ENCODE measurements at places on chromosomes 16 and 17.

DNA sequence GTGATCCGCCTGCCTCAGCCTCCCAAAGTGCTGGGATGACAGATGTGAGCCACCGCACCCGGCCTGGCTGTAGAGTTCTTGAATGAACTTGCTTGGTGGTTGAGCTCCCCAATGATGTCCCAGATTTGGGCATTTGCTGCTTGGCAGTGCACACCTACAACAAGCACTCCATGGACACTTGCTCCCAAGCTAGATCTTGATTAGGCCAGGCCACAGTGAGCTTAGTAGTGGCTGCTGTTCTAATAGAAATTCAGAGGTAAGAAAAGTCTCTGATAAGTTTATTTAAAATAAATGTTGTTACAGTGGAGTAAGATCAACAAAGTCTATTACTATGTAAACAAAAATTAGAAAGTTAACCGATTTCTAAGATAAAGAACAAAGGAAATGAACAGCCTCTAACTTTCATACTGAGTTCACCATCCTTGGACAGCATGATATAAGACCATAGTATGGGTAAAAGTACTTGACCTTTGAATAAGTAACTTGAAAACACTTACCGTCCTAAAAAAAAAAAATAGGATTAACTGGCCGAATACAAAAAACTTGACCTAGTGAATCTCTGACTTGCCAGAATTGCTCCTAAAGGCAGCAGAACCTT is 951 bp downstream of the TMED6 start:
- no peak for DNase-seq

DNA sequence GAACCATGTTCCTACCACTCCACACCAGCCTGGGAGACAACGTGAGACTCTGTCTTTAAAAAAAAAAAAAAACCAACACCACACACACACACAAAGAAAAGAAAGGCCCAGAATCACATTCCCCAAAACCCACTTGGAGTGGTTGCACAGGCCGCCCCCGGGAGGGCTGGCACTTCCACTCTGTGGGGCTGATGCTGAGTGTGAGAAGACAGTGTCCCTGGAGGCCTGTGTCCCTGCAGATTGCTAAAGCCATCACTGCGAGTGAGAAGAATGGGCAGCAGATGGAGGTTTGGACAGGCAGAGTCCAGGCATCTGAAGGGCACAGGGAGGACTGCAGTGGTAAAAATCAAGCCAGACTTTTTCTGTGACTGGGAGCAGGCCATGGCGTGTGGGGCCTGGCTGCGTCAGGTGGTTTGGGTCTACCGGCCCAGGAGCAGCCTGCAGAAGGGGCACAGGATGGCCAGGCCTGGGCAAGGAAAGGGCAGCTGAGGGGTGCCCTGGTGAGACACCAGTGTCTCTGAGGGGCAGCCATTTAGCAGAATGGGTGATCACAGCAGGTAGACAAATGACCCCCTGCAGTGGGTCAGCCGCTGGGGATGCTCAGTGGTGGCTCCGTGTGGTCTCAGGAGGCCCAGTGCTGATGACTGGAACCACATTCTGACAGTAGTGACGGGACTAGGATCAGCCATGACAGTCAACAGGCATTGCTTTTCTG is 13.1 kb downstream of the CTRB2 start:
- peak; percentile 23 for DNase-seq

- peak; percentile 57 for DNase-seq
Observed at GRCh38 chr17:38872671-38873385, 3.0 kb downstream of the LASP1 start.

GRCh38 chr16:13421726-13422125 is 498.2 kb upstream of the ERCC4 start:
- DNase-seq, result peak; percentile 47

DNA sequence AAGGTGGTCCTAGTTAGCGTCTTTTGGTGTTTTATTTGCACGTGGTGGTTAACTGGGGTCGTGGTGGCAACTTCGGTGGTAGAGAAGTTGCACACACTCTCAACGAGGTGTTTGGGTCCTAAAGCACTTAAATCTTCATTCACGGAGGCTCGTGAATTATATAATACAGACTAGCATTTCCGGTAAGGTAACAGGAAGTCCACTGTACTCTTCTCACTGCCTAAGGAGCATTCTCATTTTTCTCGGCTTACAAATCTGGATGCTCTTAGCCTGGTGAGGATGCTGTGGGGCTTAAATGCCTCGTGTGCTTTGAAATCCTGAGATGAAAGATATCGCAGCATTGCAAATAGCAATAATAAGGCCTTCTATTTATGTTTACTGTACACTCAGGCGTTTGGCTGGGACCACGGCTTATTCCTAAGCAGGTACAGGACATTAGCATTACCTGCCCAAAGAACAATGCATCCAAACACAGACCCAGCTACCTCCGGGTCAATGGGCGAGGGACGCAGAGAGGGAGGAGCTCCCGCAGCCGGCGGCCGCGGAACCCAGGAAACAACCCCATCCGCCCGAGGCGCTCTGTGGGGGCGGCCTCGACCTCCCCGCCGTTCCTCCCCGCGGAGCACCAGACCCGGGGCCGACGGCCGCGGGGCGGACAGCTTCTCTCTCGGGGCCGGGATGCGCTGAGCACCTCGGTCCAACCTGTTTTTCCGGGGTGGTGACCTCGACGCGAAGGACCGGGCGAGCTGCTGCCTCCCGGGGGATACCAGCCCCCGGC is 856 bp downstream of the DNAJA2 start:
- peak; percentile 76 for DNase-seq

DNA sequence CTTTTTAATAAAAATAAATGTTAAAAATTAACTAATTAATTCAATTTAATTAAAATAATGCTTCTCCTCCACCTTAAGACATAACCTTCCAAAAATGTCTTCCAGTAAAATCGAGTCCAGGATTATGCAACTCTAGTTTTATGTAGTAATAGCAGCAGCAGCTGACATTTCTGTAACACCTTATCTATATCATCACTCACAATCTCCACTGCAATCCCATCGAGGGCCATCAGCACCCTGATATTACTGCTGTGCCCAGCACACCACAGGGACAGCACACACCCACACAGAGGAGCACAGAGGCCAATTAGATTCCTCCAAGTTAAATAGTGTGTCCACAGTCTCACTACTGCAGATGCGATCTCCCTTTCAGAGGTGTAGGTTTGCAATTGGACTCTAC is 2.9 kb downstream of the RPH3AL start:
- no peak for DNase-seq

- DNase-seq, result no peak
Observed at GRCh38 chr17:79659376-79659775, 48.5 kb upstream of the RBFOX3 start.

GRCh38 chr17:836151-836550 is 54.0 kb downstream of the MRM3 start:
- DNase-seq, result no peak

DNA sequence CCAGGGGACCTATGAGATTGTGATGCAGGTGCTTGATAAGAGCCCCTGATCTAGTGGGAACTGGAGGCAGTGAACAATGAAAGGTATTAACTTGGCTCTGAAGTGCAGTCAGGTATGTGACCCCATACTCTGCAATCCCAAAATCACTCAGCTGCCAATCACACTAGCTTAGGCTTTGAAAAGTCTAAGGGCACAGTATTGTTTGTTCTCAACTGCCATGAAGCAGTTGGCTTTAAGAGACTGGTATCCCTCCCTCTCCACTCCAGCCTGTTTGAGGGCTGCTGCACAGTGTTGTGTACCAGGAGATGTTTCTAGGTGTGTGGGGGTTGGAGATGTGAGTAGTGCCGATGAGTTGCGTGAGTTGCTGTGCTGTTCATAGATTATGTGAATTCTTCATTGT is 2.4 kb downstream of the YPEL2 start:
- DNase-seq, result no peak

DNA sequence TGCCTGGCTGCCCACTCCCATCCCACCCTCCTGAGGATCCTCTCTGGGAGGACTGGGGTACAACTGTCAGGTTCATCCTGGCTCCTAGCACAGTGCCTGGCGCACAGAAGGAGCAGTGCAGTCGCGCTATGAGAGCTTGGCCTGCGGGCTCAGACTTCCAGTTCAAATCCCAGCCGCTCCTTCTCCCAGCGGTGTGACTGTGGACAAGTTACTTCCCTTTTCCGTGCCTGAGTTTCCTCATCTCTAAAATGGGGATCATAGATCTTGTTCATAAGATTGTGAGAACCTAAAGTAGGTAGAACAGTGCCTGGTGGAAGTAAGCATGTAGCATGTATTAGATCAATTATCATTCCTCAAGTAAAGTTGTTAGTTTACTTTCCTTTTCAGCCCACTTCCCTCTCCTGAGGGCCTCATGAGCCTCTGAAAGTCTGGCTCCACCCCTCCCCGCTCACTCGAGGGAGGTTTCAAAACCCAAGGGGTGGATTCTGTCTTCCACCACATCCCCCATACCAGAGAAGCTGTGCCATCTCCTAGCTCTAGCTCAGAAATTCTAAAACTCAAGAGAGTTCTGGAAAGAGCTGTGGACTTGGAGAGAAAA is 19.9 kb upstream of the COL1A1 start:
- DNase-seq, result peak; percentile 51

DNA sequence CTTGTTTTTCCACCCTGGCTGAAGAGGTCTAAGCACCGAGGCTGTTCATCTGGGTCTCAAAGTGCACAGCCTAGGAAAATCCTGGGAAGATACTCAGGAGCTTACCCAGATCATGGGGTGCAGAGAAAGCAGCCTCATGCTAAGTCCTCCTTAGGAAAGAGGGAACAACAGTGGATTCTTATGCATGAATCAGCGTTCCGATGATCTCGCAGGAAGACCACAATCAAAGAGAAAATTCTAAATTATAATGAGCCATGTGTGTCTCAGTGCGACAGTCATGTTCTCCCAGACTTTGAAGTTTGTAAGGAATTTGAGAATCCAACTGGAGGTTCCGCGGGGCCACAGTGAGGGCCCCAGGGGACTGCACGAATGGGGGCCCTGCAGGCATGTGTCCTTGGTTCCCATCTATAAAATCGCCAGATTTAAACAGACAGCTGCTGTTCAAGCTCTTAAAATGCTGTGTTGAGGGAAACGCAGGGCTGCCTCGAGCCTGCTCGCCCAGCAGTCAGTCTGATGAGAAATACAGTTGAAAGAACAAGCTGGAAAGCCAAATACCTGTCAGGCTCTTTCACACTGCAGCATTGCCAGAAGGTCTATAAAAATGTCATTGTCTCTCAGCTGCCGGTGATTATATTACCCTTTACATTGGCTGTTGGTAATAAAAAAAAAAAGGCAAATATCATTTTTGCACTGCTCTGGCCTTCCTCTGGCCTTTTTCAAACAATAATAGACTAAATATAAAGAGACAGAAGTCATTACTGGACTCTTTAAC is 152.1 kb downstream of the PMP22 start:
- DNase-seq, result peak; percentile 39

- no peak for DNase-seq
Observed at GRCh38 chr16:46768809-46769208, 20.7 kb upstream of the MYLK3 start.

DNA sequence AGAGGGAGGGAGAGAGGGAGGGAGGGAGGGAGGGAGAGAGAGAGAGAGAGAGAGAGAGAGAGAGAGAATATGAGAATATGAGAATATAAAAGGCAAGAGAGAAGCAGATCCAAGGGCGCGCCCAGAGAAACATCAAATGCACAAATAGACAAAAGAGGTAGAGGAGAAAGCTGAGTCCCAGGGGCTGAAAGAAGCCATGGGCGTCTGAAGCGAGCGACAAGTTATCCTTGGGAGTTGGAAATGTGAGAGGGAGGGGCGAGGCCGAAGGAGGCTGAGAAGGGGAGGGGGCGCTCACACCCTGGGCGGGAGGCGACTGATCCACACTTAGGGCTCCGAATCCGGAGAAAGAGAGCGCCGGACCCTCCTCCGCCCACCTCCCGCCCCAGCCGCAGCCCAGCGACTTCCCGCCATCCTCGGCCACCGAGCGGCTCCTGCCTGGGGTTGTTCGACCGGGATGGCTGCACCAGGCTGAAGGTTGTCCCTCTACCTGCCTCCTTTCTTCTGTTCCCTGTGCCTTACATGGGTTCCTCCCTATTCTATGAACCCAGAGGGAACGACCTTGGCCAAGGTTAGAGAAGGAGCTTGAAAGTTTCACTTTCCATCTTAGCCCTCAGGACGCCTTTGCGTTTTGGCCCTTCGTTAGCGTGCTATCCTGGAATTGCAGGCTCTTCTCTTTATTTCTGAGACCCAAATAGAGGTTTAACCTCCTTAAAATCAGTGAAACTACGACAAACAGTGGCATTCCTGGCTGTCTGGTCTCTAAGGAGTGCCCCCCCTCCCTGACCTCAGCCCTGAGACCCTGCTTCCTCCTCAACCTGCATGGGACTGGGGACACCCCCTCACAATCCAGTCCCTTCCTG is 21.2 kb upstream of the HOXB9 start:
- peak; percentile 89 for DNase-seq
